Myocyte (in vitro differentiated cells): ENCODE measurements at places on chromosomes 1 and 21. TPM values are rescaled to one million over a fixed set of nuclear protein-coding genes. Genes with fewer than 3 reads are reported as not detected.
A peak's percentile ranks its signal among the peaks of the same experiment; 100 is the strongest.

The MAP3K7CL gene
- 57.4 and 115 TPM in 2 replicates for total RNA-seq

DNA sequence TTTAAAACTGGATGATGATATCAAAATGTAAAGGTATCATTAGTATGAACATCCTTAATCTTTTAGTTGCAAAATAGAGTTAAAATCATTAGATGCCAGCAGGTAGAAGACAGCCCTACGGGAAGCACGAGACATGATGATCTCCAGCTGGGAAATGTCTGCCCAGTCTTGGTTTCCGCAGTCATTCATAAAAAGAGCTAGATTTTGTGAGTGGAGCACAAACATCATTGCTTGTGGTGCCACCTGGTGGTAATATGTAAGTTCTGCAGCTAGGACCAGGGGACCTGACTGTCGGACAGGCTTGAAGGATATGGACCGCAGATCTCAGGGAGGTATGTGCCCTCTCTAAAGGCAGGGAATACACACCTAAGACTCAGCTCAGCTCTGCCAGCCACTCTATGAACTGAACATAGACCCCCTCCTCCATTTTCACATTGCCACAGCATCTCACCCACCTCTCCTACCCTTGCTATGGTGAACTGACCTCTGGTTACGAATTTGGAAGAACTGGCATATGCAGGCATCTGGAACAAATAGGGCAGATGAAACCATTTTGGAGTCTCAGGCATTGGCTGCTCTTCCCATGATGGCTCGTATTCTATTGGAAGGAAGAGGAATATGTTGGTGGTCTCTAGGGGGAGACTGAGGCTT is 9.2 kb downstream of the FCMR start:
- peak; percentile 86 for DNase-seq

DNA sequence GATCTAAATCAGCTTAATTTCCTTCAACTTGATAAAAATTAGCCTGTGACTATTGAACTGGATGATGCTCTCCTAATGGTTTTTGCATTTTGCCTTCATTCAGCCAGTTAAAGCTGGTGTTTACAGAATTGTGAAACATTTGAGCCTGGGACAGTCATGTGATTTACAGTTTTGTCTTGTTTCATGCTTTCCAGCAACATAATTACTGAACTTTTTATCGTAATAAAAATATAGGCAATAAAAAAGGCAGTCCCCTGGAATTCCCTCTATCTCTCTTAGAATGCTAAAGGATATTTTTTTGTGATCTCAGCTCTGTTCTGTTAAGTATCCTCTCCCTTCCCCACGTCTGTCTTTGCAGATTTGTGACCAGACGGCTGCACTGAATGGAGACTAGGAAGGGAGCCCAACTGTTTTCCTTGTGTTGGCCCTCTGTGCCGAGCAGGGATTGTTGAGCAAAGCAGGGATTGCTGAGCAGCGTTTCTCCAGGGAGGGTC is 70.3 kb upstream of the RGL1 start:
- DNase-seq = peak; percentile 26

The SH3BP5L gene
- 26.5 and 30.9 TPM in 2 replicates for total RNA-seq

GRCh38 chr1:210230149-210230695 is 2.4 kb upstream of the SERTAD4 start:
- DNase-seq = no peak

DNA sequence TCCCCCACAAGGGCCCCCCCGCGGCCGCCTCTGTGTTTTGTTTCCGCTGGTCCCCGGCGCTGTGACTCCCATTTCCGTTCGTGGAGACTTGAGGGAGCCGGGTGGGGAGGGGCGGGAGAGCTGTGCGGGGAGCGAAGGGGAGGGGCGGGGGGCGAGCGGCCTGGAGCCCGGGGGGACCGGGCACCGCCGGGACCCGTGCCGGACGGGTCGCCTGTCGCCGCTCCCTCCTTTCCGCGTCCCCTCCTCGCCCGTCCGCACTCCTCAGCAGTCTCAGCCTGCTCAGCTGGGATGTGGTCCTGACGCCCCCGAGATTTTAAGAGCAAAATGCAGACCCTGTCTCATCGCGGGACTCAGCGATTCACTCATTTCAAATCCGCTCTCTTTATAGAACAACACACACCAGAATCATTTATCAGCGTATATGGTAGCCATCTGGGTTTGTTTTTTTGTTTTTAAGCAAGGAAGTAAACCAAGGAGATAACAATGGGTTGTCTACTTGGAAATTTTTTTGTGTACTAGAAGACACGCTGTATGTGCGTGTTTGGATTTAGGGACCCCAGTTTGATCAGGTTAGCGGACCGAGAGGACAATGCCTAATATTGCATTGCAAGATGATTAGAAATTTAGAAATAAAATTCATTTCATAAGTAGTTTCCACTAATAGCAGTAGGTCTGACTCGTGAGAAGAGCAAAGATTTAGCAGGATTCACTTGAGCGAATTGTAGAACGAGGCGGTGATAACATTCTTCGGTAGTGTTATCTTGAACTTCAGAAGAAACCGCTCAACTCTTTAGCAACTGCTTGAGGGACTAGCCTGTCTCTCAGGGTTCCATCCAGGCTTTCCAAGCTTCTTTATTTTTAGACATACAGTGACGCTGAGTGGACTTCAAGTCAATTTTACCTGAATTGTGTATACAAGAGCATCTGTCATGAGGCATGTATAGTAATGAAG is 1.1 kb downstream of the GABPA start:
- DNase-seq = peak; percentile 92

DNA sequence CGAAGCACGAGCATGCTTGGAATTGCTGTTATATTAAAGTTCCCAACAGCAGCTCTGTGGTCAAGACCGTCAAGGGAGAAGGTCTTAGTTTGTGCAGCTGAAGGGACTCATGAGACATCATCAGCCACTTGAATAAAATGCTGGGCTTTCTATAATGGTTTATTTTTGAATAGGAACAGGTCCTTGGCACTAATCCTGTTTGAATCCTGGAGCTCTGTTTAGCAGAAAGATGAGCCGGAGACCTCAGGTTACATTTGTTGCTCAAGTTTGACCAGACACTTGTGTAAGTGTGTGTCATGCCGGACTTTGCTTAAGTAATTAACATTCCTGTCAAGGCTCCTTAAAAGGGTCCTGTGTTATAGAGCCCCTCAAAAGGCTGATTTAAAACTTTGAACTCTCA is 186.5 kb downstream of the ROR1 start:
- DNase-seq = peak; percentile 72

DNA sequence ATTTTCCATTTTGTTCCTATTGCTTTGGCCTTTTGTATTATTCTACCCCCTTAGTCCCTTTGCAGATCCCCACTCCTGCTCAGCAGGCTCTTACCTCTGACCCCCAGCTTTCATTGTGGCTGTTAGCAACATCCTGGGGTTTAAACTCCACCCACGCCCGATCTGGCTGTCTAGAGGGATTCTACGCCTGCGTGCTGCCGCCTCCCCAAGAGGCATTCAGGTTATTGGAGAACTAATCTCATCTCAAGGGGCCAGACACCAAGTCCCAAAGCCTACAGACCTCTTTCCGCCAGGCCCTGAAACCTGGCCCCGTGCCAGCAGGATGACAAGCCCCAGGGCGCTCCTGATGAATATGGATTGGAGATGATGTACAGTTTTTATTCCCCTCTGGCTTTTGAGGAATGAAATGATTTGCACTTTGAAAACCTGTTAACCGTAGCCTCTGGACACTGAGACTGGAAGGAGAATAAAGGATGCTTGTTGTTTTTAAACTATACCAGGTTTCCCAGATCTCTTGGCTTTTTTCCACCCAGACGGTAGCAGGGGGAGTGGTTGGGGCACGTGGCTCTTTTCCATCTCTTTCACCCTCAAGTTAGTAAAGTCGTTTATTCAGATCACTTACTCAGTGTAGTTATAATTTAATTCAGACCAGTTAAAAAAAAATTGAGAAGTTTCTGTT is 14.5 kb upstream of the IKBKE start:
- no peak for DNase-seq

GRCh38 chr1:160159846-160160245 is 8.4 kb downstream of the ATP1A4 start:
- peak; percentile 39 for DNase-seq

DNA sequence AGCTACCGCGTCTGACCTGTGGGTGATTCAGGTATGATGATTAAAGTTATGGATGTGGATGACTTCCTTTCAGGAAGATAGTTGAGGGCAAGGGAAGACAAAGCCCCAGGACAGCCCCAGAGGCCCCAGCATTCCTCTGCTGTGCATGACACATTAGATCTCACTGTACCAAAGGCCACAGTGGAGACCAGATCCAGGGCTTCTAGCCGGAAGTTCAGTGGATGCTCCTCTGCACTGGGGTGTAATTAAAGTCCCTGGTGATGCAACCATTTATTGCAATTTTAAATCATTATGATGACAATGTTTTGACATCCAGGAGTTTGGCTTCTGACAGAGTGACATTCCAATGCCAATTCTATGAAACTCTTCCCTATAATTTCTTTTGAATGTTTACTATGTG is 5.0 kb downstream of the C4BPA start:
- no peak for DNase-seq

The AADACL3 gene
- total RNA-seq = not detected in 2 replicates
